ENCODE measurements at places on chromosomes 11 and 22.

DNA sequence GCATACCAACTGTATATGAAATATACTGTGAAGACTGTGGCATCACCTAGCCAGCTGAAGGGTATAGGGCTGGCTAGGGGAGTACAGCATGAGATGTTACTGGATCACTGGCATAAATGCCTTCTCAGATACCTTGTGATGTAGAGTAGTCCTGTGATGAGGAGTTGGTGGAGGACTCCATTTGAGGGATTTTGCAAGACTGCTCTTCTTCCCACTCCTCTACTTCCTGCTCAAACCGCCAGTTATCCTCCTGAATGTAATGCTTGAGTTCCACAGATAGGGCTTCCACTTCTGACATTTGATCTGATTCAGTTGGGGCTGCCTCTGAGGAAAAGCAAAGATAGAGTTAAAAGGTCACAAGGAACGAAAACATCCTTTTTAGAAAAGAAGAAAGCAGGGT is 29.3 kb downstream of the CLDN25 start:
- DNase-seq: no peak

DNA sequence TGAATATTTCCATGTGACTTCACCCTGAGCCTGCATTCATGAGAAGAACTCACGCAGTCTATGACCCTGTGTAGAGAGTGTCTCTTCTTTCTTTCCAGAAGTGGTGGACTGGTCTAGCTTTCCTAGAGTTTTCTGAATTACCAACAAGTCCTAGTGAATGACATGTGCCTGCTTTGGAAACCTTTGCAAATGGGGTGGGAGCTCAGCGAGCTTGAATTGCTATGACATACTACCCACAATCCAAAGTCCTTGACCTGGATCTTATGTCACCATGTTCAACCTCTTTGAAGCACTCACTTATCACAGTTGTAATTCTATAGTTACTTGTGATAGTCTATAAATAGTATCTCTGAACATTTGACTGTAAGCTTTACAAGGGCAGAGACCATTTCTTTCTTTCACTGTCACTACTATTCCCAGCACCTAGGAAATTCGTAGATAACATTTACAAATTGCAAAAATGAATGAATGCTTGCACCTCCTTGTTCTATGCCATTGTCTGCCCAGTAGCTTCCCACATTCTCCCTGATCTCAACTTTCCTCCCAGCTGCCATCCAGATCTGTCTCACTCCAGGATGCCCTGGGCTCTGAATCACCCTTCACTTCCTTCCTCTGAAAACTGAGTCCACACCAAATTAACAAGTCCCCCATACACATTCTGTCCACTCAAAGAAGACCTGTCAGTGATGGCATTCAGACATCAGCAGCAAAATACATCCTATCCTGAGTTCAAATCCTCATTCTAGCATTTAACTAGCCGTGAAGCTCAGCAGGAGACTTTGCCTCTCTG is 201.9 kb upstream of the SESN3 start:
- no peak for DNase-seq

DNA sequence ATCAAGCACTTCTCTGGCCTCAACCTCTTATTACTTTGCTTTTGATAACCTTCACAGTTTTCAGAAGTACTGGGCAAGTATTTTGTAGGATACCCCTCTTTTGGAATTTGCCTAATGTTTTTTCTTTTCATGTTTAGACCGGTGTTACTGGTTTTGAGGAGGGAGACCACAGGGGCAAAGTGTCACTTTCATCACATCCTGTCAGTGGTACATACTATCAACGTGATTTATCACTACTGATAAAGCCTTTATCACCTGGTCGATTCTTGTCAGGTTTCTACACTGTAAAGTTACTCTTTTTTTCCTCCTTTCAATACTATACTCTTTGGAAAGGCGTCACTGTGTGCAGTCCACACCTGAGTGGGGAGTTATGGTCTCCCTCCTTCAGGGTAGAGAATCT is 26.7 kb downstream of the QSER1 start:
- no peak for DNase-seq

GRCh38 chr11:127073621-127074020 is 73.1 kb upstream of the KIRREL3 start:
- DNase-seq: no peak

- no peak for DNase-seq
These were observed 142.4 kb downstream of the DSCAML1 start for GRCh38 chr11:117654281-117655255.

GRCh38 chr11:110374921-110375320 is 54.8 kb upstream of the FDX1 start:
- DNase-seq: no peak

DNA sequence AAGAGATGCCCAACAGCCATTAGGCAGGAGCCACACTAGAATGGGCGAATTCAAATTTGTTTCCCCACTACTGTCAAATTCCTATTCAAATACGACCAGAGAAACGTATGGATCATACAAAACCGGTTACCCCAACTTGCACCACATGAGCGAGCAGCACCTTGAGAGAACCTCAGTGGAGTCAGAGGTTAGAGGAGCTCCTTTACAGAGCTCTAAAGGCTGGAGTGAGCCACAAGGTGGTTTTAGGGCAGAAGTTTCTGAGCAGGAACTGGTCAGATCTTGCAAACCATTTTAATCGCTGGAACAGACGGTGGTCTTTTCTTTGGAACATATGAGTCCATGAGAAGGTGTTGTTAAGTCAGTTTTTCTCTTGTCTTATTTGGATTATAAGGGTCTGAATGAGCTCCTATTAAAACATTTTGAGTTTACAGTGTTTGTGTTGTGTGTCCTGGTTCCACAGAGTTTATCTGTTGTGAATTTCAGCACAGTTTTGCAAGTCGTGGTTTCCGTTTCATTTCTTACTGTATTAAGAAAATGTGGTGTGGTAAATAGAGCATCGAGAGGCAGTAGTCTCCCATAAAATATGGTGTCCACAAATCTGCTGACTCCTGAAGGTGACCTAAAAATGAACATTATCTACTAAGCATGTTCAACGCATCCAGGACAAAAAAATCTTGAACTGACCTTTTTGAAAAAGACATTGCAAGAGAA is 471.7 kb downstream of the NTM start:
- no peak for DNase-seq

Measured in activated CD4-positive, alpha-beta T cell treated with anti-CD3 and anti-CD28 coated beads, Interleukin-2, amount 50 U/mL, for 48 hours (primary cell).